AG09309 (cell line): ENCODE measurements at places on chromosomes 1 and 21.
A peak's percentile ranks its signal among the peaks of the same experiment; 100 is the strongest.

DNA sequence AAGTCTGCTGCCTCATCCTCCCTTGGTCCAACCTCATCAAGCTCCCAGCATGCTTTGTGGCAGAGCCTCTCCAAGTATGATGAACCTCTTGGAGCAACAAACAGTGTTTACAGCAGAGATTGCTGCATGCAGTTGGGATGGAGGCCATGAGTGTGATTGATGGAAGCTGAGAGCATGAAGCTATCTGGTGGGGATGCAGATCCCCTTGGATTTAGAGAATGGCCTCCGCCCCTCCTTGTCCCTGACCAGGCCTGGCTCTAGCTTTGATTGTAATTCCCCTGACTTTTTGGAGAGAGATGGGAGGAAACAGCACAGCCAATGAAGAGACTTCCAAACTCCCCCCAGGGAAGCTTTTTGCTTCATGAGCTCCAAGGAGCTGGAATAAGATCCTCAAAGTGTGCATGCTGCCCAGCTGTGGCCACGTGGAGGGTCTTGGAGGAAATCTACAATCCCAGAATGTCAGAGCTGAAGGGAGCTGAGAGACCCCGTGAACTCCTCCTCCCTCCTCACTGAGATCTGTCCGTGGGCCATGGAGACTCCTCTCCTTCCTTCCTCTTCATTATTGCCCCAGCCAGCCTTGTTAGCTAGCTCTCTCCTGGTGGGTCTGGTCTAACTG lies 165.3 kb upstream of the USP24 start:
- DNase-seq: no peak

- DNase-seq: peak; percentile 62
Observed at GRCh38 chr1:12601700-12602658, 16.0 kb downstream of the DHRS3 start.

GRCh38 chr21:42735061-42735460 lies 81.6 kb downstream of the PDE9A start:
- DNase-seq: no peak

DNA sequence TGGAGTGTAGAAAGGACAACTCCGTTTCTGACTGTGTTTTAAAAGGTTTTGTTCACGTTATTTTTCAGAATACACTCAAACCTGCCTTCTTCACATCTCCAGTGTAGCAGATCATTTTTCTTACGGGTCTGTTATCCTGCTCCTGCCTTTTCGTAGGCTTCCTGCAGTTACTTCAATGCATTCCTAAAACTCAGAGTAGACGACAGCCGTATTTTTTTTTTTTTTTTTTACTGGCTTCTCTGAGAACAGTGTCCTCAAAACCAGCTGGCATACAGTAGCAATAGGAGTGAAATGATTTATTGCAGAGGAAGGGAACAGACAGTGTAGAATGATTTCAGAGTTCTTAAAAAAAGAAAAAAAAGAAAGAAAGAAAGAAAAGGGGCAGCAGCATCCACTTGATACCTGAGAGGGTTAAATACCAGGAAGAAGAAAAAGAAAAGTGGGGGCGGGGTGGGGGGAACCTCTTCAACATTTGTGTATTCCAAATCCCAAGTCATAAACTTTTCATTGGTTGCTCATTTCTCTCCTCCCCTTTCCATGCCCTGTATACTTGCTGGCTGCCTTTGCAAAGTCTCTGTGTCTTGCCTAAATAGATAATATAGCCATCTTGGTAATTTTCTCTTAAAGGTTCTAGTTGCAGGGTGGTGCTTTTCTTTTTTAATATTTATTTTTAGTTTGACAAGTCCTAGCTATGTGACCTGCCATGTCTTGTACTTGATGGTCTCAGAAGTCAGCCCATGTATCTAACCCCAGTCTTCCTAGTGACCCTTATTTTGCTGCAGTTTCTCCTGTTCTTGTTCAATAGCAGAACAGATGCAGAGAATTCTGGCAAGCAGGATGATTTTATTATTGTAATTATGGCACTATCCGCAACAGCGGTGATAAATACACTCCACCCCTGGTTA lies 2.8 kb downstream of the TGFB2 start:
- no peak for DNase-seq

GRCh38 chr1:68383092-68383491 lies 66.7 kb downstream of the RPE65 start:
- DNase-seq: no peak

DNA sequence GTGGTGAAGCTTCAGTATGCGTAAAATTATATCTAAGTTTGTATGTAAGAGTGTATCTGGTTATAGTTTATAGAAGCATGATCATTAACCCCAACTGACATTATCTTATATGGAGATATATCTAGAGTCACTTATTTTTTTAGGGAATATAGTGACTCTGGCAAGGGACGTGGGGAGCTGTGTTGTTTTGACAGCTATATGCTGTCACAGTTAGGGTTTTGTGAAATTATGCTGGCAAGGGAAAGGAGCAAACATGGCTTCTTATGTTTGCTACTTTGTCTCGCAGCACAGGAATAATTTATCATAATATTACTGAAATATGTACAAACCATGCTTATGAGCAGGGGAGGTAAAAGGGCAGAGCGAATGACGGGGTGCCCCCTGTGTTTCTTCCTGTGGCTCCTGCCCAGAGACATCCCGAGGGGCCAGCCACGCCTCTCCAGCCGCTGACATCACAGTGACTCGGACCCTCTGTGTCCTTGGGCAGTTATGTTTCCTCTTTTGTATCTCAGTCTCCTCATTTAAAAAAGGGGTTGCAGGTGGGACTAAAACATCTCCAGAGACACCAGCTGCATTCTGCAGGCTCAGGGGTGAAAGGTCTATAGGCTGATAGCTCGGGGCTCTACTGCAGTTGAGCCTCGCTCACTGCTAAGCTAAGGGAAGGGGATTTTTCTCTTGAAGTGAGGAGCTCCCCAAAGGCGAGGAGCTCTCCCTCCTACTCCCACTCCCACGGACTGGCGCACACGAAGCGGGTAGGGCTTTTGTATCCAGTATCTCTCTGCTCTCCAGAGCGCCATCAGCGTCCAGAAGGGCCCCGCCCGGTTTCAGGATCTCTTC lies 14.9 kb downstream of the A3GALT2 start:
- no peak for DNase-seq

GRCh38 chr21:38751379-38752050 lies 54.2 kb upstream of the ETS2 start:
- no peak for DNase-seq

DNA sequence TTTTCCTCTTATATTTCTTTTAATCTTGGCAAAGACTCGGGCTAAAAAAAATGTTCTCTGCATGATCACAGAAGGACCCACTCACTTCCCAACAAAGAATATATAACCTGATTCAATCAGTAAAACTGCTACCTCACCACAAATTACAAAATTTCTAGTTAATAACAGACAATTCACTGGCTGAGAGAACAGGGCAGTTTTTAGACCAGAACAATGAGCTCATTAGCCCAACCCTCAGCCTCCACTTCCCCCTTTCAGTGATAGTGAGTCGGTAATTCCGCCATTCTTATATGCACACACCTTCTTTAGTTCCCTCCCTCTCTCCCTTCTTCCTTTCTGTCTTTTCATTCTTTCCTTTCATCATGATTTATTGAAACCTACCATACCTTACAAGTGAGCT lies 8.9 kb downstream of the SIPA1L2 start:
- no peak for DNase-seq
